ENCODE measurements at places on chromosomes 4 and X.

- DNase-seq = no peak
Observed at GRCh38 chrX:82224961-82225360, 1023.1 kb downstream of the SH3BGRL start.

DNA sequence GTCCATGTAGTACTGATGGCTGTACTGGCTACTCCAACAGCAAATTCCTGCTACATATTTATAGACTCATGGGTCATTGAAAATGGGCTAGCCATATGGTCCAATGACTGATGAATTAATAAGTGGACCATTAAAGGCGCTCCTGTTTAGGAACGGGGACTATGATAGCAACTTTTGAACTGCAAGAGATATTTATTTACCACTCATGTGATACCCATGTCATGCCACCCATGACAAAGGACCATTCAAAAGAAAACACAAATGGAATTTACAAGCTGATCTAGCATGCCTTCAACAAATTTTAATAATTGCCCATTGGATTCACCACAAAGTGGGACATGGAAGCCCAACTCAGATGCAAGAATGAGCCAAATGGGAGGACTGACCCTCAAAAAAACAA lies 240.0 kb upstream of the GALNTL6 start:
- no peak for DNase-seq

DNA sequence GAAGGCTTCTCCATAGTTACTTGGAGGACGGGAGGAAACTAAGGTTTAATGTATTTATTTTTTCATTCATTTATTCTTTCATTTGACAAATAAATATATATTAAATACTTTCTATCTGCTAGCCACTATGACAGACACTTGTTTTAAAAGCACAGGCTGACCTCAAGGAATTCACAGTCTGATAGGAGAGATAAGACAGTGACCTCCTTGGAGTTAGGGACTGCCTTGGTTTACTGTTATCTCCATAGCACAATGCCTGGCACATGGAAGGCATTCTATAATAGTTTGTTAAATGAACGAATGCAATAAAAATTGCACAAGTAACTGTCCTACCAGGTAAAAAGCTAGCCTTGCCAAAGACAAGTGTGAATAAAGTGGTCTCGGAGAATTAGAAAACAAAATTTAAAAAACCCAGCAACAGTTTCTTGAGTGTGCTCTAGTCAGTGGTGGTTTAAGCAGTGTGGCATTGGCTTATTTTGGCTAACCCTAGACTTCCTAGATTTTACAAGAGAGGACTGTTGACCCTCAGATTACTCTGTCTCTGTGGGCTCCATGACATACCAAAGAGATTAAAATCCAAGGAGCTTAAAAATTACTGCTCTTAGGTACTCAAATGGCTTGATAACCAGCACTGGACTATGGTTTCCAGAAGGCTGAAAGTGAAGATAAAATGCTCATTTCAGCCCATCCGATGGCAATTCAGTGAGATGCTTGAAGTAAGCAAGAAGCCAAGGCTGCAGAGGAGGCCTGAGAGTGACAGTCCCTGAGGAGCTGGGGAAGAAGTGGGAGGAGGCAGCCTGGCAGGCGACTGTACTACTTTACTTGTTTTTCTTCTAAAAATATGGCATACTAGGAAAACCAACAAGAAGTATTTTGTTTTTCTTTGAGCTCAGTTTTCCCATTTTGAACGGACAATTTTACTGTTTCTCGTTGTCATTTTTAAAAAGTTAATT lies 9.6 kb downstream of the AFP start:
- no peak for DNase-seq

- no peak for DNase-seq
Observed at GRCh38 chr4:151359576-151359975, 34.2 kb upstream of the SH3D19 start.

GRCh38 chr4:16516796-16517439 lies 290.6 kb upstream of the TAPT1 start:
- no peak for DNase-seq

GRCh38 chrX:107978707-107979307 lies 3.4 kb downstream of the TEX13B start:
- no peak for DNase-seq

- no peak for DNase-seq
Observed at GRCh38 chrX:53713987-53714579, 27.6 kb upstream of the HUWE1 start.

DNA sequence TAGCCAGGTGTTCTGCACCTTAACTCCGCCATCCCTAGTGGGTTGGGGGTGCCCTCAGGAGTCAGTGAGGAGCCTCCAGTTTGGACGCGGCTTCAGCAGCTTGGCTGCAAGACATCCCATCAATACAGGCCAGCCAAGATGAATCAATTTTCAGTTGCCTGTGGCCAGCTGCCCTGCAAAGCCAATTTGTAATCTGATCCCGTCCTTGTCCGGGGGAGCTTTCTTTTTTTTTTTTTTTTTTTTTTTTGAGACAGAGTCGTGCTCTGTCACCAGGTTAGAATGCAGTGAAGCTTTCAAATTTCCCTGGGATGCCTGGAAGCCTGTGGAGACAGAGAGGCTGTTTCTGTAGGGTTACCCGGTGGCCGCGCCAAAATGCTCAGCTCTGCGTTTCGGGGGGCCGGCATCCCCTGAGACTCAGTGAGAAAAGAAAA lies 192.5 kb downstream of the ASMT start:
- no peak for DNase-seq

GRCh38 chrX:144790148-144790547 lies 457.2 kb upstream of the SPANXN1 start:
- no peak for DNase-seq

DNA sequence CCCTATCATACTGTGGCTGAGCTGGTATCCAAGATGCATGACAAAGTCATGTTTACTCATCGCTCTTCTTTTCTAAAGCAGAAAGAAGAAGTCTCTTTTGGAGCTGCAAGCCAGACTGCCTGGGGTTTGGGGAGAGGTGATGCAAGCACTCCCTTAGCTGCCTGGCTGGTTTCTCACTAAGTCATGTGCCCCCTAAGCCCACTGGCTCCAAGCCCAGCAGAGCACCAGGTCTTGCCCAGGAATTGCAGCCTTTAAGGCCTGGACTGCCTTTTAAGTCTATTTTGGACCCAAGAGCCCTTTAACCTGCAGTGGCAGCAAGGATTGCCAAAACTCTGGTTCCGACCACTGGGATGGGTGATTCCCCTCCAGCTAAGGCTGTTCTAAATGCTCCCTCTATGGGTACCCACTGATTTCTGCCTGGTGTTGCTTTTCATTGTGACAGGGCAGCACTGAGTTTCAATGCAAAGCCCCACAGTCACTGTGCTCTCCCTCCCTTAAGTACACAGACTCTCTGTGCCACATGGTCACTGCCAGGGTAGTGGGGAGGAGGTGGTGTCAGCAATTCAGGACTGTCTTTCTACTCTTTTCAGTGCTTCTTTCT lies 548.6 kb downstream of the TLL1 start:
- DNase-seq = no peak

DNA sequence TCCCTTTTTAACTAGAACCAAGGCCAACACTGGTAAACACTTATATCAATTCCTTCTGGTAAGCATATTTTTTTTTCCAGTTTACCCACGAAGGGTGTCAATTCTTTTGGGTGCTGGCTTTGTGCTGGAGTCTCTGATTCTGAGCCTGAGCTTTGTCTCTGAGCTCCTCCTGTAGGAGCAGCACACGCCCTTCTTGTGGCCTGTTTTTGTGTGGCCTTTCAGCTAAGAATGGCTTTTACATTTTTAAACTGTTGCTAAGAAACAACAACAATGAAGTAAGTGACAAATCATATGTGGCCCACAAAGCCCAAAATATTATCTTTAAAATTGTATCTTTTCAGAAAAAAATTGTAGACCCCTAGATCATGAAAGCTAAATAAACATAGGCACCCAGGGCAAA lies 98.0 kb upstream of the TBC1D9 start:
- no peak for DNase-seq

DNA sequence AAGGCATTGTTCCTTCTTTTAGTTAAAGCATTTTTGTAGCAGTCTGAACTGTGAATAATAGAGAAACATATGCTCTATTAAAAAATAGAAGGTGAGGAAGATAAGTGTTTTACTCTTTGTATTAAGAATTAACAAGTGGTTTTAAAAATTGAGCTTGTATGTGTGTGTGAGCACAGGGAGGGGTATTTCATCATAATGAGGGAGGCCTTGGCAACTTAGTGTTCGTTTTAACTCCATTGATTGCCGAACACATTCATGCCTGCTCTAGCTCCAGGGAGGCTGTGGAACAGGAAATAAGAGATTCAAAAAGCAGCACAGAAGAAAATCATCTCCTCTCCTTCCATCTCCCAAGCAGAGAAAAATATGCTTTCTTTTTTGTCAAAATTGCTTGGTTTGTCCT lies 14.8 kb downstream of the SHROOM3 start:
- no peak for DNase-seq

- no peak for DNase-seq
Observed at GRCh38 chr4:119873132-119873531, 193.5 kb downstream of the MAD2L1 start.

DNA sequence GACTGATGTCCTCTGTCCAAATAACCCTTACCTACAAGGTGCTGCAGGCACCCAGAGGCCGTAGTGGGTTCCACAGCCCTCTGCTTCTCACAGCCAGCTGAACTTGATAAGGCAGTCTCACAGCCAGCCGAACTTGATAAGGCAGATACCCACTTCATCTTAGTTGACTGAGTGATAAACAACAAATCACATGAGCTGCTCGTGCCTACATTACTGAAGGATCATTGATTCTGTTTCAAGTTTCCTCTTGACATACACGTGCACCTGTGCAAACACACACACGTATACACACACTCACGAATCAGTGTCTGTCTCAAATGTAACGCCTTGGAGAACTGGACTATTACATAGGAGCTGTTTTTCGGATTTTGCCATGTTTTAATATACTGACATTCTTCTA lies 276.3 kb downstream of the DCTD start:
- DNase-seq = no peak

Measured in activated T-helper 1 cell treated with anti-CD3 and anti-CD28 coated beads, Interleukin-2, amount 50 U/mL, for 16 hours (primary cell).